Ovary (tissue), 10 donors: ENCODE measurements at places on chromosomes 12 and 14. TPM values are rescaled to one million over a fixed set of nuclear protein-coding genes. Genes with fewer than 3 reads are reported as not detected.
A peak's percentile ranks its signal among the peaks of the same experiment; 100 is the strongest.

DNA sequence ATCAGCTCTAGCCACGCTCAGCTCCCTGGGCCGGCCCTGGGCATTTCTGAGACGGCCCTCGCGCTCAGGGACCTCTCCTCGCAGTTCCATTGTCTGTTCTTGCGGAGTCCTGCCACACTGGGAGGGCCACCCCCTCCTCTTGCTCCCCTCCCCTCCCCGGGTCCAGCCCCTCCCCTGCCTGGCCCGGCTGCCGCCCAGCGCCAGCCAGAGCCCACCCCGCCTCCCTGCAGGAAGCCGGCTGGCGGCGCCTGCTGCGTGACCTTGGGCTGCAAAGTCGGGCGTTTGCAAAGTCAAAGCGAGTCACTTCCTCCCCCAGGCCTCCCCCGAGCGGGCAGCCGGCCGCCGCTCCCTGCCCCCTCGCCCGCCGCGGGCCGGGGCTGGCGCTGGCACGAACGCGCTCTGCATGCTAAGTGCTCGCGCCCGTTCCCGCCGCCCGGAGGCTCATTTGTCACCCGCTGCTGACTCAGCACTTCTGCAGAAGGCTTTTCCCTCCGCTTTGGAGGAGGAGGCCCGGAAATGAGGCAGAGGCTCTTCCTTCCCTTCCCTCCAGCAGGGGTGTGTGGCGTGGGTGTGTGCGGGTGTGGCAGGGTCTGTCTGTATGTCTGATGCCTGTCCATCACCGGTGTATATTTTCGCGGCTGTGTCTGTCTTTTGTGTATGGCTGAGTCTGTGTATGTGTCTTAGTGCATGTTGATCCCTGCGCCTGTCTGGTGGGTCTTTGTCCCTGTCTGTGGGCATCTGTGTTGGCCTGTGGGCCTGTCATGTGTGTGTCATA is 72.0 kb downstream of the IRF2BPL start:
- H3K36me3 ChIP-seq: no peaks in the 10 kb centered on the region
- peak overlapping the region; percentile 95 for H3K27ac ChIP-seq
- H3K27me3 ChIP-seq: no peaks in the 10 kb centered on the region
- peak overlapping the region; percentile 29 for H3K4me3 ChIP-seq

- no peak overlapping the region for H3K27ac ChIP-seq
- no peak for DNase-seq
- peaks cover 2% of the 10 kb centered on the region for H3K4me1 ChIP-seq
- no peaks in the 10 kb centered on the region for H3K36me3 ChIP-seq
- H3K4me3 ChIP-seq: no peak overlapping the region
Observed at GRCh38 chr14:99685596-99685995, 1.5 kb downstream of the CYP46A1 start.

OVCH1 gene
- 0.10 TPM for total RNA-seq

WDR20 gene
- total RNA-seq: 42.2 TPM

- H3K4me1 ChIP-seq: peaks cover 4% of the 10 kb centered on the region
- peak within 1 kb of the TSS; percentile 95 for H3K27ac ChIP-seq
- no peaks in the 10 kb centered on the region for H3K36me3 ChIP-seq
- peak; percentile 96 for DNase-seq
Observed at GRCh38 chr12:82358200-82359114, at the start of the genes CCDC59 and METTL25. TSS of gene CCDC59 (minus strand) at chr12:82358387. CDS start at chr12:82358376, 11 bp downstream. TSS of gene METTL25 (plus strand) at chr12:82358529. CDS start at chr12:82358566, 37 bp downstream.

GRCh38 chr12:29234965-29235626 is 86.0 kb downstream of the FAR2 start:
- no peak overlapping the region for H3K27ac ChIP-seq
- H3K36me3 ChIP-seq: no peaks in the 10 kb centered on the region
- no peak for DNase-seq
- H3K4me1 ChIP-seq: no peaks in the 10 kb centered on the region
- H3K27me3 ChIP-seq: no peaks in the 10 kb centered on the region

PGF gene
- 2.2 TPM for total RNA-seq

FGF23 gene
- not detected for total RNA-seq

DNA sequence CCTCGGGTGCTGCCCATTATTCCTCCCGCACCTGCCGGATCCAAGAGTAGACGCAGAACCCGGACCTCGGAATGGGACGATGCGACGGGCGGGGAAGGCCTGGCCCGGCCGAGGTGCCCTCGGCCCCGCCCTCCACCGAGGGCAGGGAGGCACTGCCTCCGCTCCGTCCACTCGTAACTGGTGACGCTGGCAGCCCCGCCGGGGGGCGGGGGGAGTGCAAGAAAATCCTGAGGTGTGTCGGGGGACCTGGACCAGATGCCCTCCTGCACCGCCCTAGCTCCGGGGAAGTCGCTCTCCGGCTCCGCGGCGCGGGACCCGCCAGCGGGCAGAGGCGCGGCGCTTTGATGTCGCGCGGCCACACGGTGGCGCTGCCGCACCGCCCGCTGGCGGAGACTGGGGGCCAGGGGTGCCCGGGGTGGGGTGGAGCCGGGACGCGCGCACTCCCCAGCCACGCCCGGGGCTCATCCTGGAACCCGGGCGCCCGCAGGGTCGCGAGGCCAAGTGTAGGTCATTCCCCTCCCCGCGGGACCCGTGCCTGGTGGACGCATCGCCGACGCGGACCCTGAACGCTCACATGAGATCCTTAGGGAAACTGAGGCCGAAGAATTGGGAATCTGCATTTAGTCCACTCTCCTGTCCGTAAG is 202.8 kb downstream of the TTC8 start:
- no peaks in the 10 kb centered on the region for H3K4me1 ChIP-seq
- DNase-seq: peak; percentile 75
- H3K27ac ChIP-seq: no peak overlapping the region

LMNTD1 gene
- not detected for total RNA-seq

DTX1 gene
- total RNA-seq: 2.8 TPM

FZD10 gene
- total RNA-seq: 2.4 TPM

- H3K27me3 ChIP-seq: no peaks in the 10 kb centered on the region
- DNase-seq: no peak
- peaks cover 2% of the 10 kb centered on the region for H3K4me1 ChIP-seq
- no peaks in the 10 kb centered on the region for H3K36me3 ChIP-seq
- H3K4me3 ChIP-seq: no peak overlapping the region
- no peak overlapping the region for H3K27ac ChIP-seq
Observed at GRCh38 chr12:101746196-101746595, 6.9 kb upstream of the SYCP3 start.

DNA sequence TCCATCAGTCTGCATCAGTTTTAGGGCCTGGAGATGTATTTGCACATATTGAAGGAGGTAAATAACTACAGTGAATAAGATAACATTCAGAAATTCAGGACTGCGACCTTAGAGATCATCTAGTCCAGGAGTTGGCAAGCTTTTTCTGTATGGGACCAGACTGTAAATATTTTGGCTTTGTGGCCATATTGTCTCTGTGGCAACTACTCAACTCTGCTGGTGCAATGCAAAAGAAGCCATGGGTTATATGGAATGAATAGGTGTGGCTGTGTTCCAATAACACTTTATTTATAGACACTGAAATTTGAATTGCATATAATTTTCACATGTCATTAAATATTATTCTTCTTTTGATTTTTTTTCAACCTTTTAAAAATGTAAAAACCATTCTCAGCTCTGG is 156.6 kb downstream of the METTL25 start:
- no peaks in the 10 kb centered on the region for H3K36me3 ChIP-seq
- no peaks in the 10 kb centered on the region for H3K4me1 ChIP-seq
- no peak overlapping the region for H3K4me3 ChIP-seq
- no peaks in the 10 kb centered on the region for H3K27me3 ChIP-seq
- no peak overlapping the region for H3K27ac ChIP-seq

- H3K27me3 ChIP-seq: no peaks in the 10 kb centered on the region
- no peak overlapping the region for H3K27ac ChIP-seq
- DNase-seq: no peak
- no peak overlapping the region for H3K4me3 ChIP-seq
- no peaks in the 10 kb centered on the region for H3K36me3 ChIP-seq
- H3K4me1 ChIP-seq: no peaks in the 10 kb centered on the region
Observed at GRCh38 chr12:49983892-49984291, 11.1 kb downstream of the AQP6 start.

DNA sequence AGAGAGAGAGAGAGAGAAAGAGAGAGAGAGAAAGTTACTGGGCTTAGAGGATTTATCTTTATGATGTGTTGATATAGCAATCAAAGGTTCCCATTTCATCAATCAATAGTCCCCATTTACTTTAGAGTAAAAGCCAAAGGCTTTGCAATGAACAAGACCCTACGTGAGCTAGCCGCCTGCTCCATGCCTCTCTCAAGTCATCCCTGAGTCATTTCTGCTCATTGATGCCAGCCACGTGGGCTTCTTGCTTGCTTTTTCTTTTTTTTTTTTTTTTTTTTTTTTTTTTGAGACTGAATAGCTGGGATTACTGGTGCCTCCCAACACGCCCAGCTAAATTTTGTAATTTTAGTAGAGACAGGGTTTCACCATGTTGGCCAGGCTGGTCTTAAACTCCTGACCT is 70.9 kb downstream of the GPR135 start:
- H3K27ac ChIP-seq: no peak overlapping the region
- no peaks in the 10 kb centered on the region for H3K36me3 ChIP-seq
- no peaks in the 10 kb centered on the region for H3K27me3 ChIP-seq
- no peaks in the 10 kb centered on the region for H3K4me1 ChIP-seq

DNA sequence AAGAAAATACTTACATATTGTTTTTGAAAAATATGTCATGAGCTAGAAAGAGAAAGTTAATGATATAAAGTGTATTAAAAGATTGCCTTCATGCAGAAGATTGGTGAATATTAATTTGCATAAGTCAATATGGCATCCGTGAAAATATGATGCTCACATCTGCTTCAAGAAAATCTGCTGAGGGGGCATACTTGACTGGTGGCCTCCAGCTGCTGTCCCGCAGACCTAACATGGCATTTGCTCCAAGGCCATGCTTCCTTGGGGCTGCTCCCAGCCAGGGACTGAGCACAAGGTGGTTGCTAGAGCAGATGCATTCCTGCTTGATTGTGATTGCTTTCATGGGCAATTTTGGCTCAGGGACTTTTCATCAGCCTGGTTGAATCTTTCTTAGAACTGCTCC is 133.8 kb downstream of the TTC6 start:
- H3K27ac ChIP-seq: no peak overlapping the region
- H3K27me3 ChIP-seq: no peaks in the 10 kb centered on the region
- no peaks in the 10 kb centered on the region for H3K4me1 ChIP-seq

DNA sequence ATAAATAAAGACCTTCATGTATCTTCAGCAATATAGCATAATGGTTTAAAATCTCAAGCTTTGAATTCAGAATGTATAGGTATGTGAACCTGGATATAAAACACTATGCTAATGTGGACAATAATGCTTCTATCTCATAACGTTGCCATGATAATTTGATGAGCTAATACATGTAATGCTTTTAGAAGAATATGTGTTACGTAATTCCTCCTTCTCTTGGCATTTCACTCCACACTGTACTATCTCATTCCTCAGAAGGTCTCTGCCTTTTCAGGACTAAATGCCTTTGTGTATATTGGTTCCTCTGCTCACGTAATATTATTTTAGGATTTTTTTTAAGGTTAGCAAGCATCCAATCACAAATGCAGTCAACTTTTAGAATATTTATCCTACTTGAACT is 86.5 kb downstream of the FOXA1 start:
- H3K4me3 ChIP-seq: no peak overlapping the region
- no peaks in the 10 kb centered on the region for H3K4me1 ChIP-seq
- no peaks in the 10 kb centered on the region for H3K27me3 ChIP-seq
- H3K27ac ChIP-seq: no peak overlapping the region
- no peaks in the 10 kb centered on the region for H3K36me3 ChIP-seq

- peaks cover 17% of the 10 kb centered on the region for H3K4me1 ChIP-seq
- H3K27me3 ChIP-seq: no peaks in the 10 kb centered on the region
- no peaks in the 10 kb centered on the region for H3K36me3 ChIP-seq
- H3K27ac ChIP-seq: no peak overlapping the region
- DNase-seq: peak; percentile 43
Observed at GRCh38 chr12:6938353-6939190, 5.0 kb upstream of the RNU7-1 start.

- no peaks in the 10 kb centered on the region for H3K4me1 ChIP-seq
- H3K27me3 ChIP-seq: no peaks in the 10 kb centered on the region
- H3K27ac ChIP-seq: no peak overlapping the region
- H3K4me3 ChIP-seq: no peak overlapping the region
- H3K36me3 ChIP-seq: no peaks in the 10 kb centered on the region
Observed at GRCh38 chr14:32190673-32191072, 11.2 kb upstream of the RNU6-7 start.

DNA sequence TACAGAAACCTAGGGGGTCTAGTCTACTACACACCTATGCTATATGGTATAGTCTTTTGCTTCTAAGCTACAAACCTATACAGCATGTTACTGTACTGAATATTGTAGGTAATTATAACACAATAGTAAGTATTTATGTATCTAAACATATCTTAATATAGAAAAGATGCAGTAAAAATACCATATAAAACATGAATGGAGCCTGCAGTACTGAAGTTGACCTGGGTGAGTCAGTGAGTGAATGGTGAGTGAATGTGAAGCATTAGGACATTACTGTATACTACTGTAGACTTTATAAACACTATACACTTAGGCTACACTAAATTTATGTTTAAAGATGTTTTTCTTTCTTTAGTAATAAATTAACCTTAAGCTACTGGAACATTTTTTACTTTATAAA is 13.1 kb upstream of the ABCD2 start:
- no peaks in the 10 kb centered on the region for H3K27me3 ChIP-seq
- H3K4me3 ChIP-seq: no peak overlapping the region
- no peaks in the 10 kb centered on the region for H3K4me1 ChIP-seq
- no peak overlapping the region for H3K27ac ChIP-seq
- no peaks in the 10 kb centered on the region for H3K36me3 ChIP-seq

KLRG1 gene
- total RNA-seq: 0.87 TPM

WASHC3 gene
- 24.8 TPM for total RNA-seq

DNA sequence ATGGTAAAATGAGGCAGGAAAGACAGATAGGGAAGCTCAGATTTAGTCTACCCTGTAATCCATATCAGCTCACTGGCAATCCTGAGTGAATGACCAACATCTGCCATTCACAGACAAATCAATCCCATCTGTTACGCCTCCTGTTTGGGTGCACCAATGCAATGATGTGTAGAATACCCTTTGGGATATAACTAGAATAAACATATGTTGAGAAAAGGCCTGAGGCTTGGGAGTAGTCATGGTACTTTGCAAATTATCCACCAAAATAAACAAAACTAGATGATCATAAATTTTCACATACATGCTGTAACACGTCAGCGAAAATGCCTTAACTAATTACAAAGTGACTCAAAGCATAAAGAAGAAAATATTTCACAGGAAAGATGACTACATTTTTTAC is 78.8 kb downstream of the KCNC2 start:
- H3K4me1 ChIP-seq: no peaks in the 10 kb centered on the region
- no peaks in the 10 kb centered on the region for H3K36me3 ChIP-seq
- no peak for DNase-seq
- no peaks in the 10 kb centered on the region for H3K27me3 ChIP-seq

GRCh38 chr12:103929046-103929783 is 995 bp upstream of the HSP90B1 start:
- H3K27ac ChIP-seq: peak overlapping the region; percentile 99
- no peaks in the 10 kb centered on the region for H3K36me3 ChIP-seq
- H3K27me3 ChIP-seq: no peaks in the 10 kb centered on the region
- DNase-seq: peak; percentile 91
- peak overlapping the region; percentile 38 for H3K4me3 ChIP-seq
- peaks cover 3% of the 10 kb centered on the region for H3K4me1 ChIP-seq
